ENCODE measurements at places on chromosomes 4 and X. TPM values are rescaled to one million over a fixed set of nuclear protein-coding genes. Genes with fewer than 3 reads are reported as not detected.

Gene HDX
- total RNA-seq = 8.6 TPM

Gene SEPSECS
- 14.7 TPM for total RNA-seq

Gene SPANXD
- not detected for total RNA-seq

DNA sequence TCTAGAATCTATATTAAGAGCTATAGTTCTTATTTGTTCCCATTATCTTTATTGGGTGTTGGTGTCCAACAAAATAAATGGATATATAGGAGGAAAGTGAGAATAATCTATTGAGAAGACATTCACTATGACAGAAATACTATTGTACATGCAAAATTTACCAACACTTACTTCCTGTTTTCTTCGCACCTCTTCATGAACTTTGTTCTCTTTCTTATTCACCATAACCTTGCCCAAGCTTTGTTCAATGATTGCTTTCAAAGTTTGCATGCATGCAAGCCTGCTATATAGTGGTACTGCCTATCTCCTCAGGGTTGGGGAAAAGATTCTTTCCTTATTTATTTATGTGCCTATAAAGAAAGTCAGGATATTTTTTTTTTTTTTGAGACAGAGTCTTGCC lies 176.4 kb upstream of the JADE1 start:
- no peak for DNase-seq

DNA sequence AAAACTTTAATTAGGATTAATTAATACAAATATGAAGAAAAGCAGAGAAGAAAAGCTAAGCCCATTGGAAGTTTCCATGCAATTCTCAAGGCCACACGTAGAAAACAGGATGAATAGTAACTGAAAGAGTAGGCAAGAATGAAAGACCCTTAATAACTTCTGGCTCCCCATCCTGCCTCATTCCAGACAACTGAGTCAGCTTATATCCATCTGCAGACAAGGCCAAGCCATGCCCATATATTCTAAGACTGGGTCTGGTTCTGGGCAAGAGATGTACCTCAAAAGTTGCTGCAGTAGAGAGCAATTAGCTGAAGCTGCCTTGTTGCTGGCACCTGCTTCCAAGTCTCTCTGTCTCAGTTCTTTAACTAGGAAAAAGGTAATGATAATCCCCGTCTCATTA lies 244.1 kb downstream of the GPC3 start:
- DNase-seq = no peak

DNA sequence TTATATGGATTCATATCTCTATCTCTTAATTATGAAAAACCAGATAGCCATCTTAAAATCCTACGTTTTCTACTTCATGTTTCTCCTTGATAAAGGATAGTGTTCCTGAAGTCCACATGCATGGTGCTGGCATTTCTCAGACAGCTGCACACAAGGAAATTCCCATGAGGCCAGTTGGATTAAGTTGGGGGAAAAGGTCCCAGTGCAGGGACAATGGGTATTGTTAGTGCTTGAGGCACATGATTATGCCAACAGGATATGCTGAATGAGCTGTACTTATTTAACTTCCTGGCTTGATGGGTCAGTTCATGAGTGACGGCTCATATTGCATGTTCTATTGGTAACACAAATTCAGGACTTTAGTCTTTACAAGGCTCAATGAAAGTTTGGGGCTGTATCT lies 913.9 kb upstream of the NDST4 start:
- DNase-seq = no peak

- no peak for DNase-seq
Measured at GRCh38 chr4:66577922-66578321, 907.6 kb upstream of the EPHA5 start.

Gene BCAP31
- 121 TPM for total RNA-seq

GRCh38 chr4:184978211-184978610 lies 40.1 kb upstream of the HELT start:
- no peak for DNase-seq

Gene CCKAR
- 1.3 TPM for total RNA-seq

Gene RBMX
- total RNA-seq = 171 TPM

Gene FGFRL1
- total RNA-seq = 11.2 TPM

GRCh38 chrX:53584891-53585290 lies 101.6 kb downstream of the HUWE1 start:
- no peak for DNase-seq

Gene POU3F4
- total RNA-seq = 2.4 TPM

DNA sequence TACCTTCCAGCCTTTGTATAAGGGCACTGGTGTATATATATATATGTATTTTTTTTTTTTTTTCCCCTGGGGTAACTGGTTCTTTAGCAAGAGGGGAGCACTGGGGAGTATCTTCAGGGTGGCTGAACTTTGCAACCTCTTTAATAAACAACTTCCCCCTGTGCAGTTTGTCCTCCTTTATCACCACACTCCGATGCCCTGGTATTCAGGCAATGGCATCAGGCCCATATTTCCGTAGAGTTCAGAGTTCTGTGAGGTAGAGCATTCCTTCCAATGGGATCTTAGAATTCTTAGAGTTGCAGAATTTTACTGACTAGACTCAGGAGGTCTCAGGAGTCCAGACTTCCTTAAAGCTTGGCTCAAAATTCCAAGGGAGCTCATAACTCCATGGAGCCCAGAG lies 24.6 kb downstream of the NYX start:
- DNase-seq = no peak

Gene TMEM164
- 21.9 TPM for total RNA-seq

GRCh38 chr4:74038425-74039314 lies at the start of gene CXCL3:
CXCL3 (minus strand) TSS chr4:74038689; CDS start chr4:74038611, 78 bp downstream.
- peak; percentile 59 for DNase-seq

DNA sequence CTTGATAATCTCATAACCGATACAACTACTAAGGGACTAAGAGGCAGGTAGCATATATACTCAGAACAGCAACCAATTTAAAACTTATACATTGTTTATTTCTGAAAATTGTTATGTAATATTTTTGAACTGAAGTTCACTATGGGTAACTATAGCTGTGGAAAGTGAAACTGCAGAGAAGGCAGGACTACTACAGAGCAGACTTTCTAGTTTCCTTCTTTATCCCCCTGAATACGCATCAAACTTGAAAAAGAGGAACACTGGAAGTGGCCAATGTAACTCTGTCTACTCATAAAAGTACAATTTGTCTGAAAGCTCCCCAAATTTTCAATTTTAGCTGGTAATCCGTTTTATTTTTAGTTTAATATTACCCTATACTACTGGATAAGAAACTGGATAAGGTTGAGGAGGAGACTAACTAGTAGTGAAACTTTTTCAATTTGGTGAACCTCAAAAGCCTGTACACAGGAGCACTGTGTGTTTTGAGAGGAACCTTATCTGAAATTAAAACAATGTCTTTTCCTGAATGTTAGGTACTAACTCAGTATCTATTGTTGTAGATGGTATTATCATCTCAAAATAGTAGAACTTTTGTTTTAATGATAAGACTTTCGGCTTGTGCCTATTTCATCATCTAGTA lies 225.8 kb downstream of the GABRG1 start:
- no peak for DNase-seq

Gene DSPP
- total RNA-seq = 0.06 TPM

Gene GLRA2
- 52.1 TPM for total RNA-seq

GRCh38 chr4:141580523-141580922 lies 55.9 kb upstream of the IL15 start:
- DNase-seq = no peak

DNA sequence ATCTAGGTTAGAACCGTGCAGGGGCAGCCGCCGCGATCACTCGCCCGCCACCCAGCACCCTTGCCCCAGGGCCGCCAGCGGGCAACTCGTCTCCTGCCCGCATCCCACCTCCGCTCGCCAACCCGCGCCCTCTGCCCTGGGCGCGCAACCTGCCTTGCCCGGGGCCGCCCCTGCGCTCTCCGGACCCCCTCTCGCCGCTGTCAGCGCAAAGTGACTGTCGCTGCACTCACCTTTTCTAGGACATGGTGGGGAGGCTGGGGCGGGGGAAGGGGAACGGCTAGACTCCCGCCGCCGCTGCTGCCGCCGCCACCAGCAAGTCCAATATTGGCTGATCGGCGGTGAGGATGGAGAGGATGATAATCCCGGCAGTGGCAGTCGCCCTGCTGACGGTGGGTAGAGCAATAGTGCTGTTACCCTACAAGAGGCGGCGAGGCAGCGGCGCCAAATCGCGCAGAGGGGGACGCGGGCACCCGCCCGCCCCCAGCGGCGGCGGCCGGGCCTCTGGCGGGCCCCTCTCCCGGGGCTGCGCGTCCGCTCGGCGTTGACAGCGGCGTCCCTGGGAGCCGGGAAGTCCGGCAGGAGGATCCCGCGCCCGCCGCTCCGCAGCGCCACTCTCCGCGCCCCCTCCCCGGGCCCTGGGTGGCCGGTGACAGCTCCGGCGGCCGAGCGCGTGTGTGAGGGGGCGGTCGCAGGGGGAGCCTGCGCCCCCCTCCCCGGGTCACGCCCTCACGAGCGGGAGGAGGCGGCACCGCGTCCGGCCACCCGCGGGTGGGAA lies 2.3 kb upstream of the NR3C2 start:
- peak; percentile 64 for DNase-seq

DNA sequence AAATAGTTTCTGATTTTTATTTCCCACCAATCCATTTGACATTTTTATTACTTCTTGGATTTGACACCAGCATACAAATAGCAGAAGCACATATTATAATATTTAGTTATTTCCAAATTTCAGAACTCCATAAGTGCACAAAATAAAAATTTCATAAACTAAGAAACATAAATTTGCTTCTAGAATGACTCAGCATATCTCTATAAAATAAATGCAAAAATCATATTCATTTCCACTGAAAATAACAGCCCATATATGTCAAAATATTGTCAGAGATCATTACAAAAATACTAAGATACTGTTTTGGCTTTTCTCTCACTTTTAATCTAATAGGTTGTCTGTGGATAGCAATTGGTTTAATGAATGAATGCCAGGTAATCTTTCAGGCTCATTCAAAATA lies 1654.2 kb downstream of the PCDH19 start:
- no peak for DNase-seq

DNA sequence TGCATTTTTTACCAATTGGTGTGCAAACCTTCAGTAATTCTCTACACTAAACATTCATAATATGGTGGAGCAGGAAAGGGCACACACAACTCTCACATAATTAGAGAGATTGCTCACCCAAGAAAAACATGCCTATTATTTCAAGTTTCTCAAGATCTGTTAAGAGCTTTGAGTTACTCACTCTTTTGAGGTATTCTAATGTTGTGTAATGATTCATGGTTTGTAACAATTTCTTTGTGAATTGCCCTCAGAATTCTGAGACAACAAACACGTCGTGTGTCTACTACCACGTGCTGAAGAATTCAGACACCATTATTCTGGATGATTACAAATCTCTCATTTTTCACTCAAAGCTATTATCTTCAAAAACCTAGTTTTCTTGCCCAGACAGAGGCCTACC lies 82.8 kb downstream of the PDGFC start:
- no peak for DNase-seq

Gene EDA
- total RNA-seq = 15.2 TPM

DNA sequence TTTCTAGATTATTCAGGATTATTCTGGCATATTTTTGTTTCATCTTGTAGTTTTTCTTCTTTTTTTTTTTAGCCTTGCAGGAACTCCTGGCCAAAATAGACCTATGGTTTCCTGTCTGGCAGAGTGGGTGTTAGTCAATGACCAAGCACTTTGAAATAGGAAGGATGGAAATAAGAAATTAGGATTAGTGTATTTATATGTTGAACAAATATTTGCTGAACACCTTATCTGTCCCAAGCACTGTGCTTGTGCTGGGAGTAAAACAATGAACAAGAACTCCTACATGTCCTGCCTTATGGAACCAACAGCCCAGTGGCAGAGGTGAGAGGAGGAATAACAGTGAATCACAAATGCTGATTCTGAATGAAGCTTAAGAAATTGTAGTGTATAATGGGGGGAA lies 4.5 kb downstream of the MMRN1 start:
- DNase-seq = no peak

DNA sequence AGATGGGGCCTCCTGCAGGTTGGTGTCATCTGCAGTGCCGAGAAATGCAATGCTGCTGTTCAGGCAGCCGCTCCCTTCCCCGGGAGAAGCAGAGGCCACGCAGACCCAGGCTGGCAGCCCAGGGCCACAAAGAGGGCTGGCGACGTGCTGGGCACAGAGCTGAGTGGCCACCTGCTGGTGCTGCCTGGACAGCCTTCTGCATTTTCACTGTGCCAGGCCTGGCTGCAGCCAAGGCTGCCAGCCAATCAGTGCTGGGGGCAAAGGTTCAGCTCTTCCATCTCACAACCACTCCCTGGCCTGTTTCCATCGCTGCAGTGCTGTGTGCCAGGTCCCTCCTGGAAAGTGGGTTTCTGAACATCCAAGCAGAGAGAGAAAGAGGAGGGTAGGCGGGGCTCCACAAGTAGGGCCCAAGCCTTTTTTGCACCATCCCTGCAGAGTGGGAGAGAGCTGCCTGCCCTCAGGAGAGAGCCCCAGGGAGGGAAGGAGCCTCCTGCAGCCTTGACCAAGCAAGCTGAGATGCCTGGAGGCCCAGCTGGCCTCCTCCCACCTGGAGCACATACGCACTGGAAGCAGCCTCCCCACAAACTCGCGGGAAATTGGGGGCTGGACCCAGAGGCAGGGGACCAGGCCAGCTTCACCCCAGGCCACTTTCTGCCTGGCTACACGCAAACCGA lies 20.1 kb downstream of the ADRA2C start:
- peak; percentile 93 for DNase-seq

- no peak for DNase-seq
Measured at GRCh38 chrX:71067712-71068043, 456 bp downstream of the SNX12 start.

Gene PHKA1
- 7.4 TPM for total RNA-seq

Gene JCHAIN
- 0.39 TPM for total RNA-seq

DNA sequence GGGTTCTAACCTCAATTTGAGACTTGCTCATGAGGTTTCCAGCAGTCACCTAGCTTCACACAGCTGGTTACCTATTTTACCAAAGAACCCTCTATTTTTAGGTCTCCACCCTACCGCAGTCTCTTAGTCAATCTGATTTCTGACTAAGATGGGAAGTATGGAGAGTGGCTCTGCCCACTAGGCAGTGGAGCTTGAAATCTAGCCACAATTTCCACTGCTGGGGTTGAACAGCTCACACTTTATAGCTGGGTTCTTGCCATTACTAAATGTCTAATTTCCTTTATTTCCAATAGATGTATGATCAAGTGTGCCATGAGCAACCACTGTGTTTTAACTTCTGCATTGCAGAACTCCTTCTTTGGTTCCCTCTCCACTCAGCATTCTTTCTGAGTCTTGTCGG lies 43.1 kb downstream of the GASK1B start:
- DNase-seq = no peak

GRCh38 chrX:43522582-43522981 lies 133.5 kb upstream of the MAOA start:
- no peak for DNase-seq

Gene TSR2
- total RNA-seq = 38.8 TPM

DNA sequence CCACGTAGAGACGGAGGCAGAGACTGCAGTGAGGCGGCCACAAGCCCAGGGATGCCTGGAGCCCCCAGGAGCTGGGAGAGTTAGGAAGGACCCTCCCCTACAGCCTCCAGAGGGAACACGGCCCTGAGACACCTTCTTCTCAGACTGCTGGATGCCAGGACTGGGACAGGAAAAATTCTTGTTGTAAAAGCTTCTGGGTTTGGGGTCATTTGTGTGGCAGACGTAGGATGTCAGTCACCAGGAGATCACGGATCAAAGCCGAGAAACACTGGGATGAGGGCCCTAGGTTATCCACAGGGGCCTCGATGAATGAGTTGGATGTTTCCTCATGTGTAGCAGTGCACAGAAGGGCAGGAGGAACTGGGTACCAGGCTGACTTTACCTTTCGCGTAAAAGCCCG lies 163.7 kb downstream of the SHOX start:
- DNase-seq = no peak
